Naive thymus-derived CD4-positive, alpha-beta T cell (primary cell): ENCODE measurements at places on chromosomes 3 and 15. TPM values are rescaled to one million over a fixed set of nuclear protein-coding genes. Genes with fewer than 3 reads are reported as not detected.

Gene CPLX3
- not detected for polyA plus RNA-seq

Gene FEZF2
- not detected for polyA plus RNA-seq

Gene GOLGA8N
- polyA plus RNA-seq: 0.28 TPM

Gene CAND2
- polyA plus RNA-seq: 3.4 TPM

Gene P2RY1
- 0.05 TPM for polyA plus RNA-seq

Gene ALDH1A3
- polyA plus RNA-seq: not detected

Gene CYP8B1
- polyA plus RNA-seq: not detected

Gene CYP1A2
- polyA plus RNA-seq: not detected

Gene CLCN2
- polyA plus RNA-seq: 0.91 TPM

Gene ADGRG7
- polyA plus RNA-seq: not detected

Gene ZNF385D
- polyA plus RNA-seq: not detected
